Globus pallidus (tissue), 1 donor: ENCODE measurements at places on chromosomes 6 and 20.
A peak's percentile ranks its signal among the peaks of the same experiment; 100 is the strongest.

DNA sequence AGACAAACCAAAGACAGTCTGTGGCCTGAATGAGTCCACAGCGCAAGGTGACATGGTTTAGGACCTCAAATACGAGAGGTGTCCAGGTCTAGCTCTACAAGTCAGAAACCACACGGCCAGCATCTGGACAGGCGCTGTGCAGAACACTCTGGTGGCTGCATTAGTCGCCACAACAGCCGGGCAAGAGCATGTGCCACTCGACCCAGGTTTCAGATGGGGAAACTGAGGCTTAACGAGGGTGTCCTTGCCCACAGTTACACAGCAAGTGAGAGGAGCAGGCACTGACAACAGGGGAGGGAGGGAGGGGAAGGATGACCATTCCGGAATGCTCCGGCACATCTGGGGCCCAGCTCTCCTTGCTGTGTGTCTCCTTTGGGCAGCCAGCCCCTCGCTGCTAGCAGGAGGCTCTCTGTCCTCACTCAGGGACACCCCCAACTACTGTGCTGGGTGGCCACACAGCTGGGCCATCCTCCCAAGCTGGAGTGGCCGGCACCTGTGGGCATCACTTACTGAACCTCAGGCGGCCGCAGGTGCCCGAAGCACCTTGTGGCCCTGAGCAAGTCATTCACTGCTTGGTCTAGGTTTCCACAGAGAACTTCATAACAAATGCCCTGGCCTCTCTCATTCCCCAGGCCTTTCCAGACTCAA, 6.6 kb downstream of the DLL1 start:
- no peak for DNase-seq

GRCh38 chr6:12527339-12527738, 189.2 kb upstream of the PHACTR1 start:
- no peak for DNase-seq

GRCh38 chr6:55874316-55874715, 1.1 kb downstream of the BMP5 start:
- DNase-seq: no peak

DNA sequence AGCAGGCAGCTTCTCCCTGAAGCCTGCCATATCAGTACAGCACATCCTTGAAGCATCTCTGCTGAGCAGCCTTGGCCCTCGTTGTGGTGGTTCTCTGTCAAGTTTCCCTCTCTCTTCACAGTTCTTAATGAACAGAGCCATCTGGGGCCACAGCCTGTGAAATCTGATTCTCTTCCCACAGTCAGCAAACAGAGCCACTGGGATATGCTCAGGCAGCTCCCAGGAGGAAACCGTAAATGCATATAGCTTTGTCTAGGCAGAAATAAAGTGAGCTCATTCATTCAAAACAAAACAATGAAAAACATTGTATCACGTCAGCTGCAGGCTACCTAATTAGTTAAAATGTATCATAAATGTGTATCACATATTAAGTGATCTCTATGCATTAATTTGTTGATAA, 80.3 kb downstream of the TBC1D7 start:
- DNase-seq: no peak

DNA sequence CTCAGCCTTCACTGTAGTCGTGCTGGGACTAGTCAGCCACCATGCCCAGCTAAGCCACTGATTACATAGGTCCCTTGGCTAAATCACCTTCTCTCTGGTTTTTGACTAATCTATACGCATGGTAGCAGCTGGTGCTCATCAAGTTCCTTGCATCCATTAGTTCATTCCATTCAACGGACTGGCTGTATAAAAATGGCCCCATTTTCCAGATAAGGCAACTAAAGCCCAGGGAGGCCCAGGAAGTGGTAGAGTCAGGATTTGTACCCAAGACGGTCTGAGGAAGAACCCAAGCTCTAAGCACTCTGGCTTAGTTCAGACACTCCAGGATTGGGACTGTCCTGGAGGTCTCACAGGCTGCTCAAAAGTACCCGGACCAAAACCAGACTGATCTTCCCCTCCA, 4.9 kb downstream of the E2F1 start:
- DNase-seq: no peak

DNA sequence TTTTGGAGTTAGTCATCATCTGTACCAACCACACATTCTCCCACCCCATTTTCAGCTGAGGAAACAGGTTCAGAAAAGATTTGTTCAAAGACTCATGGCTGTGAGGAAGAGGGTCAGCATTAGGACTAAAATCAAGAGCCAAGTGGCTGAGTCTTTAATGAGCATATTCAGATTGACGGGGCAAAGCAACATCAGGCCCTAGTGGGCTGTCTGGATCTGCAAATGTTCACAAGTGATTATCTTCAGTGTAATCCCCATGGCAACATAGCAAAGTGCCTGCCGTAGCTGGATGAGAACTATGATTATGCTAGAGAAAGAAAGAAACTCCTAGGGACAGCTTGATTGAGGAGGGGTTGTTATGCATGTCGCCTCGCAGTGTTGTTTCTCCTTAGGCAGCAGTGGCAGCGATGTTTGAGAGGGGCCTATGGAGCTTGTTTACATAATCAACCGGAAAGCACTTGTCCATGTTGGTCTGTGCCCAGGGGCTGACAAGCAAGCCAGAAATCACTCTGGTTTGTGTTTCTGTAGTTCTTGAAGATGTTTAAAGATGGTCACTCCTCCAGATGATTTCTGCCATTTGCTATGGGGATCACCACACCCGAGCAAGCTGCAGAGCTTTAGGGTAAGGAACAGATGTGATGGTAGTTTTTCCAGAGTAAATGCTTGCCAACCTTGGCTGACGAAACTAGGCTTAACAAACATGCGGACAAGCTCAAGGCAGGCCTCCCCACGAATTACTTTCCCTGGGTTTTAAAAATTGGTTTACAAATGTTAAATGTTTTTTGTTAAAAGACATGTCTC, 124.3 kb upstream of the MLIP start:
- DNase-seq: no peak

DNA sequence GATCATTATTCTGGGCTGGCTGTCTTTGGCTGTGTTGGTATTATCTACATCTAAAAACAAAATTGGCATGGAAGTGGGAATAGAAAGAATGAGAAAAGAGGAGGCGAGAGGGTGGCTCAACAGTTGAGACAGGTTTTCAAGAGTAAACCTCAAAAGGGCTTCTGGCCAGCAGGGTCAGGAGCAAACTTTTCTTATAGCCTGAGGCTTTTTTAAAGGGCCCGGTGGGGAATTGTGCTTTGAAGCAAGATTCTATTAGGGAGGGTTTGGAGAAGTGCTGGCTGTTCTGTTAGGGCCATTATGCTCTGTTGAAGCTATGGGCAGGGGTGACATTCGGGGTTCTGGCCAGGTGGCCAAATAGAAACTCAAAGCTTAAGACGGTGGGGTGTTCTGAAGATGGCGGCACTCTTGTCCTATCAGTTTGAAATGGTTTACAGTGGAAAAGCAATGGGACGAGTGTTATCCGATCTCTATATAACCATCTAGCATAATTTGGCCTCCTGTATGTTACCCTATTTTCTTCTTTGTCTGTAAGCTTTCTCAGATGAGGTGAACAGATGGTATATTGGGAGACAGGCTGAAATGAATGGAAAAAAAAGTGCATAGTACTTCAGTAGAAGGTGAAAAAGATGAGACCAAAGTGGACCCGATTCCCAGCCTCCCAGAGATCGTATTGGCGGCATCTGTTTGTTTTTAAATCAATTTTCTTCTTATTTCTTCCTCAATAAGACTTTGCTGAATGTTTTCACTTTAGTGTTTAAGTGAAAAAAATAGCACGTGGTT, 132.1 kb upstream of the CNR1 start:
- DNase-seq: no peak

DNA sequence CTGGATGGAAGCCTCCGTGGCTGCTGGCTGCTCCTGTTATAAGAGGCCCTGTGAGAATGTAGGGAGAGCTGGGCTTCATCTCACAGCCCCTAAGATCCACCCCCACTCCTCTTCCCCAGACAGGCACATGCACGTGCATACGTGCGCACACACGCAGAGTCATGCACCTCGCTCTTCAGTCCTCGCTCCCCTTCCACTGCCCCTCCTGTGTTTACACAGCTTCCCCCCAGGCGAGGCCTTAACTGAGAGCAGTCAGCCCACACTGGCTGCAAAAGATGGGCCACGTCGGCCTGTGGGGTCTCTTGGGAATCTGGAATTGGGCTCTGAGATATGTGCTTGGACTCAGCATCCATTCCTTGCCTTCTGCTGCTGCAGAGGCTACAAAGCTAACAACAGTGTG, 35.2 kb upstream of the MLN start:
- no peak for DNase-seq

- DNase-seq: peak; percentile 62
These were observed at the start of gene PLTP for GRCh38 chr20:45911486-45912343. Gene PLTP (minus strand): TSS chr20:45912155. CDS start chr20:45911452, 703 bp downstream.

DNA sequence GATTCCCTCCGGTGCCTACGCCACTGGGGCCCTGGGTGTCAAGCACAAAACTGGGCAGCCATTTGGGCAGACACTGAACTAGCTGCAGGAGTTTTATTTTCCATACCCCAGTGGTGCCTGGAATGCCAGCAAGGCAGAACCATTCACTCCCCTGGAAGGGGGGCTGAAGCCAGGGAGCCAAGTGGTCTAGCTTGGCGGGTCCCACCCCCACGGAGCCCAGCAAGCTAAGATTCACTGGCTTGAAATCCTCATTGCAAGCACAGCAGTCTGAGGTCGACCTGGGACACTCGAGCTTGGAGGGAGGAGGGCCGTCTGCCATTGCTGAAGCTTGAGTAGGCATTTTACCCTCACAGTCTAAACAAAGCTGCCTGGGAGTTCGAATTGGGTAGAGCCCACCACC, 125.3 kb downstream of the FRK start:
- no peak for DNase-seq

DNA sequence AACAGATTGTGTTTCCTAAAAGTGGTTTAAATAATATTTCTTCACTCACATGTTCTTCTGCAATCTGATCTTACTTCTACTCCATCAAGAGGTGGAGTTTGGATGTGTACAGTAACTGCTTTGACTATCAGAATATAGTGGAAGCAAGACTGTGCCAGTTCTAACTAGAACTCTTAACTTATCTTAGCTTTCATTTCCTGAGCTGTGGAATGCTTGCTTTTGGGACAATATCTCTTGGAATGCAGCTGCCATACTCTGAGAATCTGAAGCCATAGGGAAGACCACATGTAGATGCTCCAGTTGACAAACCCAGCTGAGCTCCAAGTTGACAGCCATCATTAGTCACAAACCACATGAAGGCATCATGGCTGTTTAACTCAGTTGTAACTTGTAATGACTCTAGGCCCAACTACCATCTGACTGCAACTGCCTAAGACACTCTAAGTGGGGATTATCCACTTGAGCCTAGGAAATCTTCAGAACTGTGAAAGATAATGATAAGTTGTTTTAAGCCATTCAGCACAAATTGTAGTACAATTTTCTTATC, 40.8 kb upstream of the MAN1A1 start:
- DNase-seq: no peak

DNA sequence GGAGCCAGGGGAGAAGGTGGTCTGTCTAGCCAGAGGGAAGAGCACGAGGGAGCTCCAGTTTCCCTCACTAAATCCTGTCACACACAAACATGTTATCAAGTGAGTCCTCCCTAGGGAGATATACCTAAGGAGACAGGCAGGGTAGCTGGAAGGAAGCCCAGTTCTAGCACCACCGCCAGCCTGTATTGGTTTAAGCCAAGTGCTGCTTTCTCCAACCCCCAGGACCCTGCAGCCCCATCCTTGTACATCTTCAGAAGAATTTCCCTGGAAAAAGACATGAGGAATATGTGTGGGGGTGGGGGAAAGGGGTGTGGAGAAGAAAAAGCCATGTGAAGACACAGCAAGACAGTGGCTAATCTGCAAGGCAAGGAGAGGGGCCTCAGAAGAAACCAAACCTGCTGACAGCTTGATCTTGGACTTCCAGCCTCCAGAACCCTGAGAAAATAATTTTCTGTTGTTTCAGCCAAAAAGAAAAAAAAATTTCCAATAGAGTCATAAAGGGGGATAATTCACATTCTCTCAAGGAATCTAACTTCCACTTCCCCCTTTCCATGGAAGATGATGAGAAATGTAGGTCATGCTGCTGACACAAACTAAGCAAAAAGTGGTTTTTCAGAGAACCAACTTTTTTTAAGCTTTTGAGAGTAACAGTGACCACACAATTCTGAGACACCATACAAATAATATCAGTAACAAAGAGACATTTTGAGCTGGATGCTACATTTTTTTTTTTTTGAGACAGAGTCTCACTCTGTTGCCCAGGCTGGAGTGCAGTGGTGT, 103.2 kb upstream of the PRDM1 start:
- no peak for DNase-seq

DNA sequence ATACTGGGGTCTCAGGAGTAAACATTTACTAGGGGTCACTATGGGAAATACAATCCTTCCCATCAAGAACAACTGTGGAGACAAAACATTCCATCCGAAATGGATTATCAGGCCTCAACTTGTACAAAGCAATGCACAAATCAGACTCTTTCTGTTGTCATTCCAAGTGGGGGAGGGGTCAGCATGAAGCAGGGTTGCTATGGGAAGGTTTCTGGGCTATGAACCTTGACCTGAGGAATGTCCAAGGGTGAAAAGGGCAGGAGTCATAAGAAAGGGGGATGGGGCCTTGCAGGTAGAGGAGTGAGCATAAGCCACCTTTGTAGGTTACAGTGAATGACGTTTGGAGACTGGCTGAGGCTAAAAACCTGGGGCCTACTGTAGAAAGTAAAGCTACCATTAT, 3.1 kb downstream of the METTL24 start:
- no peak for DNase-seq

GRCh38 chr6:100346203-100346602, 118.5 kb downstream of the SIM1 start:
- DNase-seq: no peak

DNA sequence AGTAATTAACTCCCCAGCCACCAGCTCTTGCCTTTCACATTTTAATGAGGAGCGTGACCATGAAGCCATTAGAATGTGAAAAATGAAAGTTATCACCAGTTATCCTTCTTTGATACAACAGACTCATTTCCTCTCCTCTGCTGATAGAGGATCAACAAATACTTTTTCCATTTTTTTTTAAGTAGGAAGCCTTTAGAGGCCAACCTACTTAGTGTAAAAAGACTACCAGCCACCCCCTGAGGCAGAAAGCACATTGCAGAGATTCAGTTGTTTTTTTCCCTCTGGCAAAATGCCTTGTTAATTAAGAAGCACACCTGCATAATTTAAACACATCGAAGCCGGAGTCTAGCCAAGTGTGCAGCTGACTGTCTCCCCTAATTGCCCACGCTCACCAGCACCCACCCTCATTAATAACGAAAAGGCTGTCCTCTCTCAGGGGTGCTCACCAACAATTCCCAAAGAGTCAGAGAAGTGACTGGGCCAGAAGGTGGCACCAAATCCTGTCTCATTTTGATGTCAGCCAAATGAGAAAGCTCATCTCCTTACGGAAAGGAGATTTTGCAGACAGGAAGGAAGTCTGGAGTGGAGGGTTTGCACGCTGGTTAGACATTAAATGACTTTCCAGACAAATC, 60.9 kb upstream of the MC3R start:
- peak; percentile 11 for DNase-seq

DNA sequence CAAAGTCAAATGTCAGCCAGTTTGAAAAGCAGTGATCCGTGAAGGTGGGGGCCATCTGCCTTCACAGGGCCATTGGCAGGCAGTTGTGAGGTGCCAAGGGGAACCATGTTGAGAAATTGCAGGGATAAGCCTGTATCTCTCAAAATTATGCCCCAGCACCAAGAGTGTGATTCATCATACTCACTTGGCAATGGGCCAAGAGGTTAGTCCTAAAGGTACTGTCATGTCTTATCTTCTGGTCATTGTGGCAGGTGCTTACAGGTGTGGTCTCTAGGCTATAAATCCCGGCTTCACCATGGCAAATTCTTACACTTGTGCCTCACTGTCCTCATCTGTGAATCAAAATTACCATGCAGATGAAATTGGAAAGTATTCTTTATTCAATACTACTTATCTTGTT, 150.7 kb upstream of the LAMP5 start:
- DNase-seq: no peak

- DNase-seq: no peak
These were observed 343.6 kb downstream of the FRK start for GRCh38 chr6:115717062-115717461.
